Left kidney (tissue), 8 donors: ENCODE measurements at places on chromosomes 6 and 20.

DNA sequence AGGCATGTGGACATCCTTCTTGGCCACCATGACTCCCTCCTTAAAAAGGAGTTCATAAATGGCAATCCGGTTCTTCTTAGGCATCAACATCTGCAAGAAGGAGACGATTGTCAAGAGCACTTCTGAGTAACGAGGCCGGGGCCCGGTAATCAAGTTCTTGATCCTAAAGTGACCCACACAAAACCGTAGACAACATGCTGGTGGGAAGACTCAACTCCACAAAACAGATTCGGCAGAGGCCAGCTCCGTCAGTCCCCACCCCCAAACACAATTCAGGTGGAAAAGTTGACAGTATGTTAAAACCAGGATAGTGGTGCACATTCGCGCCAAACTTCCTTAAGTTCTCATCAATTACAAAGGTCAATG lies 754 bp downstream of the RPS10 start:
- no peak for DNase-seq

DNA sequence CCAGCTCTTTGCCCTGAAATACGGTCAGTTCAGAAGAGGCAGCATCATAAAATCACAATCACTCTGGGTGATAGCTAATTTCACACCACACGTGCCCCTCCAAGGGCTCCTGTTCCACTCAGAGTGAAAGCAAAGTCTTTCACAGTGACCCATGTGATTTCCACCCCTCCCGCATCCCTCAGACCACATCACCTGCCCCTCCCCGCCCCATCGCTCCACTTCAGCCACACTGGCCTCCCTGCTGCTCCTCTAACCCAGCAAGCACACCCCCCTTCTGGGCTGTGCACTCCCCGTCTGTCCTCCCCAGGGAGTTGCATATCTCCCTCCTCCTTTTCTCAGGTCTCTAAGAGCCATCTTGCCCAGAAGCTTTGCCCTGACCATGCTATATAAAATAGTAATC lies 74.5 kb downstream of the PSMG4 start:
- no peak for DNase-seq

GRCh38 chr6:152094992-152095592 lies 287.6 kb downstream of the ESR1 start:
- no peak for DNase-seq

GRCh38 chr6:85382541-85382940 lies 67.3 kb upstream of the NT5E start:
- DNase-seq, result no peak

DNA sequence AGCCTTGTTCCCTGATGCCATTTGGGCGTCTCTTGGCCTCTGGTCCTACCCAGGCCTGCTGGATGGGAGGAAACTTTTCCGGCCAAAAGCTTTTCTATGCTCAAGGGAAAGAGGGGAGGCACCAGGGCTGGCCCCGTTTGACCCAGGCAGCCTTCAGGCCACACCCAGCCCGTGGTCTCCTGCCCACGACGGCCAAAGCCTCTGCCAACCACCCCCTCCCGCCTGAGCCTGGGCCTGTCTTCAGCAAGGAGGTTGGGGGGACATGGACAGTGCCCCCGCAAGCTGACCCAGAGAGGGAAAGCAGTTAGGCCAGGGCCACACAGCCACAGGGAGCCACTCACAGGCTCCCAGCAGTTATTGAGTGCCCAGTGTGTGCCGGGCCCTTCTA lies 49.5 kb downstream of the SRC start:
- DNase-seq, result no peak

- DNase-seq, result peak; percentile 18
These were observed 9.2 kb upstream of the HLA-DOB start for GRCh38 chr6:32825966-32826365.

GRCh38 chr20:20440886-20441658 lies 73.2 kb downstream of the INSM1 start:
- no peak for DNase-seq

- no peak for DNase-seq
These were observed 67.1 kb downstream of the TFAP2A start for GRCh38 chr6:10347561-10348327.

DNA sequence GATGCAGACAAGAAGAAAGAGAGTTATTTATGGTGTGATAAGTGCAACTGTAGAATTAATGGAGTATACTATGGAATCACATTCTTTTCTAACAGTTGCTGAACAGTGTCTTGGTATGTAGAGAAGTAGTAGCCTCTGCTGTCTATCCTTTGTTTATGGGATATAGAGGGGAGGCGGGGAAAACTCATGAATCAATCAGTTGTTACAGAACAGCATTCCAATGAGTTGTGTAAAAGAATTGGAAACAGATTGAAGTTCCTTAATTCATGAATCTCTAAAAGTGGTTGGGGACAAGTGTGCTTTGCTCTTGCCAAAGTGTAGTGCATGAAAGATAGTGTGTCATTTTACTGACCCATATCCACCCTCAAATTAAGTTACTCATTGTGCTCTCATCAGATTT lies 77.7 kb downstream of the FLRT3 start:
- DNase-seq, result no peak

GRCh38 chr20:19000078-19000477 lies 186.5 kb downstream of the SCP2D1 start:
- DNase-seq, result no peak

DNA sequence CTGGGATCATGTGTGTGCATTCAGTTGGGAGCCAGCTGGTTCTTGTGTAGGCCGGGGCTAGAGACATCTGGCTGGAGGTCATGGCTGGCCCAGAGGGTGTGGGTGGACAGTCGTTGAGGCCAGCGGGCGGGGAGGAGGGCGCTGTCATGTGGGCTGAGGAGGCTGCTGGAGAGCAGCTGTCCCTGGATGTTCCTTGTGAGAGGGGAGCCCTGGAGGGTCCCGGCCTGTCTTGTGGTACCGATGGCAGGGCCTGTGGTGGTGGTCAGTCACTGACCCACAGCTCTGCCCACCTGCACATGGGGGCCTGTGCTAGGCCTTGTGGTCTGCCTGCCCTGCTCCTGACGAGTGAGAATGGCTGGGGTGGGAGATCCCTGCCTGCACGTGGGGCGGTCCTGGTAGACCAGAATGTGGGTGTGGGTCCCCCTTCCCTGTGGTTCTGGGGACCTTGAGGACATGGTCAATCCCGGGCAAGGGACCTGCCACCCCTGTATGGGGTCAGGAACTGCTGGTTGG lies 1.9 kb upstream of the C20orf204 start:
- no peak for DNase-seq

- DNase-seq, result no peak
These were observed 16.8 kb upstream of the ADTRP start for GRCh38 chr6:11795403-11795802.

DNA sequence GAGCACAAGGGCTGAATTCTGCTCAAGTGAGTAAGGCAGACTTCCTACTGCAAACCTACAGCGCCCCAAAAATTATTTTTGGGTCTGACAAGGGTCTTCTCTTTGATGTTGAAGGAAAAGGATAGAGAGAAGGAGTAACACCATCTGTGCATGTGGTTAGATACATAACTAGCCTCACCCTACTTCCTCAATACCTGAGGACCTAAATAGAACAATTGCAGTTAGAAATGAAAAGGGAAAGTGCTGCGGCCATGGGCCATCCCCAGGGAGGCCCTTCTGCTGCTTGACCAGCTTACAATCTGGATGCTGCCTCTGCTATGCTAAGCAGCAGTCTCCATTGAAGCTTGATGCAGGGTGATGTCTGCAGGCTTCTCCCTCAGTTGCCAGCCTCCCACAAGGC lies 63.2 kb upstream of the ARMH2 start:
- no peak for DNase-seq

- DNase-seq, result no peak
These were observed 90.0 kb downstream of the PLG start for GRCh38 chr6:160791981-160792418.

GRCh38 chr6:51116723-51117122 lies 298.1 kb downstream of the TFAP2B start:
- DNase-seq, result no peak

GRCh38 chr6:97438011-97438671 lies 155.1 kb upstream of the MMS22L start:
- DNase-seq, result no peak

GRCh38 chr20:58718121-58718563 lies 25.5 kb downstream of the NPEPL1 start:
- DNase-seq, result no peak

DNA sequence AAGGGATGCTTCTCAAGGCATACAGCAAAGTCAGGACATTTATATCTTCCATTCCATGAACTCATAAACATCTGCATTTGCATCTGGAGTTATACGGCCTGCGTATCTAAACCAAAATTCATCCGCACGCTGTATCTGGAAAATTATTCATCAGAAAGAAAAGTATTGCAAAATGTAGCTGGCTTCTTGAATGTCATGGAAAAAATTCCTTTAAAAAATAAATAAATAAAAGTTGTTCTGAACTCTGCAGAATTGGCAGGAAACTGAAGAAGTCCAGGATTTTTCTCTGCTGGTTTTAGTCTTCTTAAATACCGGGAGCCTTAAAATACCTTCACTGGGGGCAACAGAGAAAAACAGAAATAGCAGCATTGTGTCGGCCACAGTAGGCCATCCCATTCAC lies 23.7 kb upstream of the FOXF2 start:
- DNase-seq, result no peak

DNA sequence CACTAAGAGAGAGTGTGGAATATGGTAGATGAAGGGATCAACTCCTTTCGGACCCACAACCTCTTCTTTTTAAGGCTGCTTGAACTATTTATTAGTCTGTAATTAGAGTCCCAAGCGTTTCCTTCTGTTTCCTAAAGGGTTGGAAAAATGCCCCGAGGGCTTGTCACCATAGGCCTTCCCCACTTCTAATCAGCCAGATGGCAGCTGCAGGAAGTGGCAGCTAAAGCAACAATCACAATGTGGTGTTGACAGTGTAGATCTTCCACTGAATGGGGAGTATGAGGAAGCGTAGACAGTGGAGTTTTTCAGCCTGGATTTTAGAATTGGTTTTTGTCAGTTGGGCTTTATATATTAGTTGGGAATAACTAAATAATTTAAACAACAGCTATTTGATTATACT lies 40.6 kb downstream of the SLC35D3 start:
- DNase-seq, result no peak

GRCh38 chr6:41636833-41637193 lies 1.5 kb upstream of the MDFI start:
- no peak for DNase-seq

- peak; percentile 19 for DNase-seq
These were observed 91.1 kb upstream of the OPRM1 start for GRCh38 chr6:153947808-153948447.

GRCh38 chr20:53636540-53637097 lies 43.0 kb upstream of the ZNF217 start:
- no peak for DNase-seq

DNA sequence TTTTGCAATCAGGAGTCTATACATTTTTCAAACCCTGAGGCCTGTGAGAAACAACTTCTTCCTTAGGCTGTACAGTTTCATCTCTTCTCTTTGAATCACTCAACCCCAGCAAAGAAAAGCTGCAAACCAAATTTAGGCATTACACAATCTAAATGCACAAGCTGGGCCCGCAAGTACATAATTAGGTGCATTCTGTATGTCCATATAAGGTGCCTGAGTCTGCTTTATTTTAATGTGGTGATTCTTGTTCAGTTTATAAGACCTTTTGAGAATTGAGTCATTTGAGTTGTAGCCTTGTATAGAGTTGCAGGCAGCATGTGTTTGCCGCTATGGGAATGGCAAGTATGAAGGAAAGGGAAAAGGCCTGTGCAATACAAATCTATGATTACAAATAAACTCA lies 709.6 kb upstream of the MARCKS start:
- DNase-seq, result no peak

GRCh38 chr6:155771822-155772221 lies 316.2 kb upstream of the NOX3 start:
- no peak for DNase-seq

GRCh38 chr6:154457046-154457713 lies 53.3 kb downstream of the CNKSR3 start:
- no peak for DNase-seq

GRCh38 chr6:52595000-52595795 lies 18.3 kb upstream of the TRAM2 start:
- DNase-seq, result peak; percentile 85
